NCI-H1105 (cell line): ENCODE measurements at places on chromosomes 16 and 17.

DNA sequence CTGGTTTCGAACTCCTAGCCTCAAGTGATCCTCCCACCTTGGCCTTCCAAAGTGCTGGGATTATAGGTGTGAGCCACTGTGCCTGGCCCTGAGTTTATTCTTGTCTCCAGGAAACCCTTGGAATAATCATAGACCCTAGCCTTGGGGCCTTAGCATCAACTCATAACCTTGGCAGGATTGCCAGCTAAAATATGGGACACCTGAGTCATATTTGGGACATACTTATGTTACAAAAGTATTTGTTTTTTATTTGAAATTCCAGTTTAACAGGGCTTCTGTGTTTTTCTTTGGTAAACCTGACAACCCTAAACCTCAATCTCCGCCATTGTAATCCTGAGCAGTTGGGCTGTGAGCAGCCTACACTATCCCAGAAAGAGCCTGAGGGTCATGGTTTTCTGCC is 28.6 kb upstream of the TNS4 start:
- DNase-seq = no peak

DNA sequence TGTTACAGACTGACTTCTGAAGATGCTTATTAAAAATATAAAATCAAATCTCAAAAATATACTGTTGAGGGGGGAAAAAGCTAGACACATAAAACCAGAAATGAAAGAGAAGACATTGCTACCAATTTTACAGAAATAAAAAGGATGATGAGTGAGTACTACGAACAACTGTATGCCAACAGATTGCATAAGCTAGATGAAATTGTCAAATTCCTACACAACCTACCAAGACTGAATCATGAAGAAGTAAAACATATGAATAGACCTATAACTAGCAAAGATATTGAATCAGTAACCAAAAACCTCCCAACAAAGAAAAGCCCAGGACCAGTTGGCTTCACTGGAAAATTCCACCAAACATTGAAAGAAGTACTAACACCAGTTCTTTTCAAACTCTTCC is 3.5 kb upstream of the CAPNS2 start:
- DNase-seq = no peak

DNA sequence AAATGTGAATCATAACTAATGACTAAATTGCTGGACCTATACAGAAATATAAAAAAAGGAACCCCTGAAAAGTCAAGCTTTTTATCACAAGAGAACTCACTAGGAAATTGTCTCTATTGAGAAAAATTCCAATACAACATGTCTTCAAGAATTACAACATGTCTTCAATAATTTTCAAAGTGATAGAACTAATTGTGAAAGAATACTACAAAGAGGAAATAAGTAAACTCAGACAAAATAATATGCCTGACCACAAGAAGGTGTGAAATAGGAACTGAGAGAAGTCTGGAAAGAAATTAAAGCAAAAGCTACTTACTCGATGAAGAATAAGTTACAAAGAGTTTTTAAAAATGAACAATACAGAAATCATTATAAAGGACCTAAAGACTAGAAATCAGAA is 29.9 kb upstream of the OR1G1 start:
- DNase-seq = no peak

GRCh38 chr16:62079236-62079635 is 43.0 kb upstream of the CDH8 start:
- no peak for DNase-seq

DNA sequence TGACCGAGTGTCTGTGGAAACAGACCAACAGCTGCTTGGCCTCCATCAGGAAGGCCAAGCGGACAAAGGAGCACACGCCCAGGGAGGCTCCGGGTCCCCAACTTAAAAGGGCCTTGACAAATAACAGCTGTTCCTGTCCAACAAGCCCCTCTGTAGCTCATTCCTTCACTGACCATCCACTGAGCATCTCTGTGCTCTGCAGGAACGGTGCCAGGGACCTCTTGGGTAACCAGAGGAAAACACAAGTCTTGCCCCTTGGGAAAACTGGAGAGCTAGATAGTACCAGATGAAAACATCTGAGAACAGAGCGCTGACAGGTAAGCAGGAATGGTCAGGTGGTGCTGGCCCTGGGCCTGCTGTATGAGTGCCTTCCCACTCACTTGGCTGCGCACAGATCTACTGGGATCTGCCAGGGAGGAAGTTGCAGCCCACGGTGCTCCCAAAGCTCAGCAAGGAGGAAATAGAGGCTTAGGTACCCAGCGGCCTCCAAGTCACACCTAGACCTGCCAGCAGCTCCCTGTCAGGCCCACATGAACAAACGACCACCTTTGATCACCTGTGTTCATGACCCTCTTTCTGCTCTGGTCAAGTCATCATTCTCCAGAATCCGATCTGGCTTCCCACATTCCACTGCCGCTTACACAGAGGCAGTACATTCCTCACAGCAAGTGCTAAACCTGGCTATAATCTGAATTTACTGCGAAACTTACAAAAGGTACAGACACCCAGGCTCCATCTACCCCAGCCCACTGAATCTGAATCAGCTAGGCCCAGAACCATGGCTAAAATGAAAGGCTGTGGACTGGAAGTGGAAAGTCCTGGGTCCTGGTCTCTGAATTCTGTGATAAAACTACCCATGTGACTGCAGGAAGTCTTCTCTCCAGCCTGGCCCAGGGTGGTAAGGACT is 12.5 kb downstream of the DCAKD start:
- no peak for DNase-seq

DNA sequence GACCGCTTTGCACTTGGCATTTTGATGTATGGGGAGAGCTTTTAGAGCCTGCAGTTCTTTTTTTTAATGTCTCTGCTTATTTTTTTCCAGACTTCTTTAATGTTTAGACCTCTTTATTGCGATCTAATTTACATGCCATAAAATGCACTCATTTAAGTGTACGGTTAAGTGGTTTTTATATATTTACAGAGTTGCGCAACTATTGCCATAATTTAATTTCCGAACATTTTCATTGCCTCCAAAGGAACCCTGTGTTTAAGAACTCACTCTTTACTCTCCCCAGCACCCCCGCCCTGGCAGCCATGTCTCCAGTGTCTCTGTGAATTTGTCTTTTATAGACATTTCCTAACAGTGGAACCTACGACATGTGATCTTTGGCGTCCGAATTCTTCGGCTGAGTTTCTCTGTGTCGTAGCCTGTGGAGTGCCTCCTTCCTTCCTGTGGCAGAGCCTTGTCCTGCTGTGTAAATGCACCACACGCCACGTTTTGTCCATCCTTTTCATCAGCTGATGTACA is 24.0 kb downstream of the ZNF750 start:
- no peak for DNase-seq

- no peak for DNase-seq
Observed at GRCh38 chr16:85171004-85171758, 58.9 kb upstream of the CIBAR2 start.

DNA sequence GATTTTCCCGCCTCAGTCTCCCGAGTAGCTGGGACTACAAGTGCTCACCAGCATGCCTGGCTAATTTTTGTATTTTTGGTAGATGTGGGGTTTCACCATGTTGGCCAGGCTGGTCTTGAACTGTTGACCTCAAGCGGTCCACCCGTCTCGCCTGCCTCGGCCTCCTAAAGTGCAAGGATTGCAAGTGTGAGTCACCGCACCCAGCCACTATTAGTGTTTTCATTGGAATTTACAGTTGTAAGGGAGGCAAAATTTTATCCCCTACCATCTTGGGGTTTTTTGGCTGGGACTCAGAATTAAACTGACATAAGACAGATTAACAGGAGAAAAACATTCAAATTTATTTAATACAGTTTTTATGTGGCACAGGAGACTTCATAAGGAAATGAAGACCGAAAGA is 12.3 kb upstream of the MYCBPAP start:
- no peak for DNase-seq

GRCh38 chr16:2385190-2385836 is 43.9 kb upstream of the CCNF start:
- no peak for DNase-seq

DNA sequence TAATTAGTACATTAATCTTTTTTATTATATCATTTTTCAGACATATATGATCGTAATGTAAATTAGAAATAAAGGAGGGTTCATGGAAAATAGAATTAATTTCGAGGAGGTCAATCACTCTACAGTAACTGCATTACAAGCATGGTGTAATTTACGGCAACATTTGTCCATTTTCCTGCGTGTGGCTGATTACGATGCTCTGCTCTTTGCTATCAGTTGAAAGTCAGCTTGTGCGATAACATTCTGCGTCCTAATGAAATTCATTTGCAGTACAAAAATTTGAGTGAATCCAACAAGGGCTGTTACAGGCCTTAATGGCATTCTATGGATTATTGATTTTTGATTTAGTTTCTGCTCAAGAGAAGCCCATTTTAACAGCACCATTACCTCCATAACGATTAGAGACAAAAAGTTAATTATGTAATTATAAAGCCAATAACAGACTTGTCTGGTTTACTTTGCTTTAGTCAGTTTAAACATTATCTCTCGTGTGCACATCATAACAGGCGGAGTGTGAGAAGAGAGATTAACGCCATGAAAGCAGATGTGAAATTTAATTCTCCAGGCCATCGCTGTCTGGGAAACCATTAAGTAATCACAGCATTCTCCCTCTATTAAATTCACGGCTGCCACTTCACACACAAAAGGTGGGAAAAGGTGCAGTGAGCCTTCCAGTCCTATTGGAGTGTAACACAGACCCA is 256.4 kb upstream of the IRX3 start:
- no peak for DNase-seq
